ENCODE measurements at places on chromosomes 12 and 14.

DNA sequence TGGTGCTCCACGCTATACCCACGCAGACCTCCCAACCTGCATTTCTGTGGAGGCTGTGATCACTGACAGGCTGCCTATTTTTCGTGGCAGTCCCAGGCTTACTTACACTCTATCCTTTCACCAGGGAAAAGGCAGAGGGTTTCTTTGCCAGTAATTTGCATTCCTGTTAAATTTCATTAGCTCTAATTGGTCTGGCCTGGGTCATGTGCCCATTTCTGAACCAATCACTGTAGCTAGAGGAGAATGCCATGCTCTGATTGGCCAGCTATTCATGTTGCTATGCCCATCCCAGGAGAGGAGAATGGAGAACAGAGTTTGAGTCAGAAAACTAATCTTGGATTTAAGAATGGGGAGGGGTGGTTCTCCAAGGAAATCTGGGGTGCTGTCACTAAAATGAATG, 43.2 kb upstream of the TUNAR start:
- no peak for DNase-seq

DNA sequence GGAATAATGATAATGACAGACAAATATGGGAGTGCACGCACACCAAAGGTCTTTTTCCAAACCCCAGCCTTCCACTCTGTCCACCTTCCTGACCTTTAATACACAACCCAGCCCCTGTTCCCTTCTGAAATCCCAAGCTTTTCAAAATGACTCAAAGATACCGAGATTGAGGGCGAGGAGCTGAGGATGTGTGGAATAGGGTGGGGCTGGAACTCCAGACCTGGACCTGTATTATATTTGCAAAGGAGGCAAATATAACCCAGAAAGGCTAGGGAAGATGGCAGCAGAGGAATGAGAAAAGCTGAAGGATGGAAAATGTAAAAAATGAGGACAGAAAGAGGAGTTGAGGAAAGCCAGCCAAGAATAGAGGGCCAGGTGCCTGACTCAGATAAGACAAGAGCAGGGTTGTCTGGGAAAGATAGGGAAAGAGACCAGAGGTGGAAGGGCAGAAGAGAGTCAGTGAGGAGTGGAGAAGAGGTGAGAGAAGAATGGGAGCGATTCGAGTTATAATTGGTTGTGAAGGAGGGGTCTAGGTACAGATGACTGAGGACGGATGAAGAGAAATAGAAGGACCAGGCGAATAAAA, 1.0 kb upstream of the PTMS start:
- no peak for DNase-seq

DNA sequence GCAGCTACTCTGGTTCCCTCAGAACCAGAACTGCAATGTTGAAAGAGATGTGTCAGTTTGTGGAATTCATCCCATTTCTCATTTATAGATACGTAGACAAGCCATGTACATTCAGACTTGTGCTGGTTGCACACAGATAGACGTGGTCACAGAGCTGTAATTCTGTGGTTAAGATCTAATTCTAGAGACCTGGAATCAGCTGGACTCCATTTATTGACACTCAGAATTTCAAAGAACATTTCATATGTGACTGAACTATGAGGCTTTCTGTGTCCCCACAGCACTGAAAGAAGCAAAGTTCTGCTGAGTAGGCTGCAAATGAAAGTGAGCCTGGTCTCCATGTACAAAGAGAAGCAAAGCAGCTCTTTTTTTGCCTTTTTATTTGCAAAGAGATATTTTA, 220.2 kb upstream of the NAV3 start:
- DNase-seq, result no peak

DNA sequence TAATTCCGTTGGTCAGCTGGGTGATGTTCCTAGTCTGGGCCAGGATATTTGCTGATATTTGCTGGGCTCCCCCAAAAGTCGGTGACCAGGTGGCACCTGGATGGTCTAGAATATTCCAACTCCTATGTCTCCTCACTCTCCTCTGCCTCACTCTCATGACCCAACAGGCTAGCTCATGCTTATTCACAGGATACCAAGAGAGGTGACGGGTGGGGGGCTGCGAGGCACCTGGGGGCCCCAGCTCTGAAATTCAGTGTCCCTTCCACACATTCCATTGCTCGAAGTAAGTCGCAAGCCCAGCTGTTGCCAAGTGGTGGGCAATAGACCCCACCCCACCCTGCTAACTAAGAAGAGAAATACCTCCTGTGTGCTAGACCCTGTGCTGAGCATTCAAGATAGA, 67.7 kb downstream of the C14orf132 start:
- DNase-seq, result no peak

DNA sequence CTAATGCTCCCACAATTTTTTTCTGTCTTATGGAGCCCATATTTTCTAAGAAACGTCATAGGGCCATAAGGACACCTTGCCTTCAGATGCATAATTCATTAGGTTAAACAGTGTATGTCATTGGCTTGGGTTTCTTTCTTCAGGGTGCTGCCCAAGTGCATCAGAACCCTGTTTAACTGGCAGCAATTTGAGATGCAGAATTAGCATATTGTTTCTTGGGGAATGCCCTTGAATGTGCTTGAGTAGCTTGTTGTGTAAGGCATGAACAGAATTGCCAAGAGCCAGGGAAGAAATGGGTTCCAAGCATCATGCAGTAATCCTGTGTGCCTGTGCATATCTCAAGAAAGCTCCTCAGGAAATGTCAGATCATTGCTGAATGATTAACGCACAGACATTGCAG, 277.2 kb downstream of the SYT1 start:
- DNase-seq, result no peak

DNA sequence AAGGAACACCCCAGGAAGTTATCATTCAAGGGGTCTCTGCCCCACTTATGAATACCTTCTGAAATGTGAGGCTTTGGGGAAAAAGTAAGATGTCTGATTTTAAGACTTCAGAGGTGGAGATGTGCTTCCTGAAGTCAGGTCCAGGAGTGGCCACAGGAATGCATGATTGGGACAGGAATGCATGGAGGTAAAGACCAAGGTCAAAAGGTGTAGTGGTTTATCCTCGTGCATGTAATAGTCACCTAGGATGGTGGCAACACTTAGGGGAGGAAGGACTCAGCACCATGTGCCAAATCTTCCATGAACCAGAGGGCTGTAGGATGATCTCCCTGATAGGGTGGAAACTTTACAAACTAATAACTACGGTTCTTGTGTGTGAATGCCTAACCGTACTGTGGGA, 217.3 kb downstream of the C12orf75 start:
- no peak for DNase-seq

DNA sequence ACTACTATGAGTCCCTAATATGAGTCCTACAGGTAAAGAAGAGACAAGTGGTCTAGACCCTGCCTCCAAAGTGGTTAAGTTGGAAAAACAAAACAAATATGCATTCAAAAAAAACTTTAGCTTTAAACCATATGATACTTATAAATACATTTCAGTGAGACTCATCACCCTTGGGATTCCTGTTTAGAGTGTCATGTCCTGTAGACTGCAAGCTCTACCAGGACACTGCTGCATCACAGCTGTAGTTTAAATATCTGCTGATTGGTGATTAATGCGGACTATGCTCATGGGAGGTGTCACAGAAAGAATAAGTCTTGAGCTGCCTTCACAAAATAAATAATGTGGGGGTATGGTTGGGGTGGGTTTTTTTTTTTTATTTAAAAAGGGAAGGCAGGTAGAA, 8.8 kb upstream of the LGR5 start:
- DNase-seq, result no peak

DNA sequence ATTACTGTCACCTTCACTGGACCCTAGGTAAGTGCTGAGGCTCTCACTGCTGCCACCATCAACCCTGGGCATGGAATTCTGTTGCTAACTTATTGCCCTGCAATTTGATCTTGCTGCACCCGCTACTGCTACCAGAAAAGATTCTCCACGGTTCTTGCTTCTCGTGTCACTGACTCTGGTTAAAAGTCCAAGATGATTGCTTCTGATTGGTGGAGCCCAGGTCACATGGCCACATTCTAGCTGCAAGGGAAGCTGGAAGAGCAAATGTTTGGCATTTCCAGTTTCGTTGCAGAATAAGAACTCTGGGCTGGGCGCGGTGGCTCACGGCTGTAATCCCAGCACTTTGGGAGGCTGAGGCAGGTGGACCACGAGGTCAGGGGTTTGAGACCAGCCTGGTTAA, 7.5 kb upstream of the VSX2 start:
- DNase-seq, result no peak

All from stimulated activated CD4-positive, alpha-beta T cell treated with anti-CD3 and anti-CD28 coated beads, Interleukin-4, amount 100 ng/mL, for 1 hour (primary cell).